Esophagus muscularis mucosa (tissue), 4 donors: ENCODE measurements at places on chromosomes 3 and 15. TPM values are rescaled to one million over a fixed set of nuclear protein-coding genes. Genes with fewer than 3 reads are reported as not detected.

MAPKAPK3 gene
- total RNA-seq: 31.3 TPM

DNA sequence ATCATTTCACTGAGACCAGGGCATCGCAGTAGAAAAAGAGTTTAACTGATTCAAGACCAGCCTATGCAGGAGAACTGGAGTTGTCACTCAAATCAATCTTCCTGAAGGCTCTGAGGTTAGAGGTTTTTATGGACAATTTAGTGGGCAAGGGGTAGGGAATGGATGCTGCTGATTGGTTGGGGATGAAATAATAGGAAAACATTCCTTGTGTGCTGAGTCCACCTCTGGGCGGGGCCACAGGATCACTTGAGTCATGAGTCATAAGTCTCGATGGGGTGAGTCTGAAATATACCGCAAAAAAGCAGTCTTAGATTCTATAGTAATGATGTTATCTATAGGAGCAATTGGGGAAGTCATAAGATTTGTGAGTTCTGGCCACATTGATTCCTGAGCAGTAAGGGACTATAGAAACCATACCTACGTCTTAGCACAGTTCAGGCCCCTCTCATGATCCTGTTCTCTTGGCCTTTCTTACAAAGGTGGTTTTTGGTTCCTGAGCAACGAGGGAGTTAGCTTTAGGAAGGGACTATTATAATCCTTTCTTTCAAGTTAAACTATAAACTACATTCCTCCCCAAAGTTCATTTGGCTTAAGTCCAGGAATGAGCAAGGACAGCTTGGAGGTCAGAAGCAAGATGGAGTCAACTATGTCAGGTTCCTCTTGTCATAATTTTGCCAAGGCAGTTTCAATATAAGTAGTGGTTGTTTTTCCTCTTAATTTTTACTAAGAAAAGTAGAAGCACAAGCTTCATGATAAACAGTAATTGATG lies 2.7 kb upstream of the OPA1 start:
- no peak for DNase-seq

COL7A1 gene
- total RNA-seq: 2.1 TPM

PTPRG gene
- 56.8 TPM for total RNA-seq

- no peak for DNase-seq
Observed at GRCh38 chr15:40239693-40240618, 1.1 kb downstream of the PAK6 start.

- no peak for DNase-seq
Observed at GRCh38 chr3:152100491-152101132, 168.1 kb upstream of the MBNL1 start.

TMC3 gene
- 0.99 TPM for total RNA-seq

TRIM69 gene
- 22.5 TPM for total RNA-seq
